ENCODE measurements at places on chromosomes 7 and 10.

GRCh38 chr10:78856421-78856820 lies 212.3 kb upstream of the ZMIZ1 start:
- DNase-seq = no peak

DNA sequence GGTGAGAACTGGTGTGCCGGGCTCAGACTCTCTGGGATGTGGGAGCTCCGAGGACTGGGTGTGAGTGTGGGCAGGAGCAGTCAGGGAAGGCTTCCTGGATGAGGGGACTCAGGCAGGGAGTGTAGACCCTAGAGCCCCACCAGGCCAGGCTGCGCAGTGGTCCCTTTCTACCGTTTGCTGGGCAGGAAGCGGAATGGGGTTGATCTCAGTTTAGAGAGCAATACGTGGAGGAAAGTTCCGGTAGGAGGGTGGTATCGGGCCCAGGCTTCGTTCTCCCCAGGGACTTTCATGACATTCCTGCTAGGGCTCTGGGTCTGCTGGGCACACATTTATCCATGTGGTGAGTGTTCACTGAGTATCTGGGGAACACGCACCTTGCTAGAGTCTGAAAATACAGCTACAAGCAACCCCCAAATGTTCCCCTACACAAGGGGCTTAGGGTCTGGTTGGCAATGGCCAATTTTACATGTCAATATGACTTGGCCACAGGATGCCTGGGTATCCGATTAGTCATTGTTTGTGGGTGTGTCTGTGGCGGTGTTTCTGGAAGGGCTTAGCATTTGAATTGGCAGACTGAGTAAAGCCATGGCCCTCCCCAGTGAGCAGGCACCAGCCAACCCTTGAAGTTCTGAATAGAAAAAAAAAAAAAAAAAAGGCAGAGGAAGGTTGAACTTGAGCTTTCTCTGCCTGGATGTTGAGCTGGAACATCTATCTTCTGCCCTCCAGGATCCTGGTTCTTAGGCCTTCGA lies 20.8 kb downstream of the GHRHR start:
- DNase-seq = no peak

- no peak for DNase-seq
Observed at GRCh38 chr10:132687181-132687892, 98.6 kb downstream of the NKX6-2 start.

DNA sequence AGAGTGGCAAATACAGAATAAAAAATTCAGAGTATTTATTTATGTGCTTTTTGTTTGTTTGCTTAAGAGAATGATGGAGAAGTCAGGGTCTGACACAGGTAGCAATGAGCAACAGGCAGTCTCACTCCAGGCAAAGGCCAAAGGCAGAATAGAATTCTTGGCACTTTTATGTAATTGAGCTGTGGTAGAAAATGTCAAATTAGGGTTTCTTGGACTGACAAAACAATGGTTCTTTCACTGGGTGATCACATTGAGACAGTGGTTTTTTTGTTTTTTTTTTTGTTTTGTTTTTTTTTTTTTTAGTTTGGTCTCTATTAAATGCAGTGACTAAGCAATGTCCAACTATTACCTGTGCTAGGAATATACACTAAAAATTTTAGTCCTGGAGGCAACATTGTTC lies 27.4 kb downstream of the POM121L12 start:
- no peak for DNase-seq

DNA sequence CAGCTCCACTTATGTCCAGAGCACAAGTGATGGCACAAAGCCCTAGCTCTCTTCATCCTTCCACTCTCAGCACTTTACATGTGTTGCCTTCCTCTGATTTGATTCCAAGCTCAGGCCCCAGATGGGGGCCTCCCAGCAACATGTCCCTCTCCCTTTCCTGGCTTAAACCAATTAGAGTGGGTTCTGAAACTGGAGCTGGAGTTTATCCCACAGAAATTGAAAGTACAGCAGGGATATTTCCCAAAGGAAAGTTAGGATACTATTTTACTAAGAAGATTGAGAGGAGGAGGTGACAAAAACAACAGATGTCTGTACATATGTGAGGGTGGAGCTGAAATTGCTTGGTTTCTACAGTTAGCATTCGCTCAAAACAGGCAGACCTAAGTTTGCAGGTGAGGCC lies 724.6 kb downstream of the AUTS2 start:
- no peak for DNase-seq
